CD4-positive, alpha-beta T cell treated with Interleukin-6 at 100 ng/mL for 8 hours (primary cell): ENCODE measurements at places on chromosomes 12 and 14.

- DNase-seq = no peak
These were observed 2.4 kb downstream of the FICD start for GRCh38 chr12:108517288-108518100.

GRCh38 chr14:85921241-85921640 is 391.3 kb downstream of the FLRT2 start:
- DNase-seq = no peak

- DNase-seq = no peak
These were observed 97.5 kb downstream of the CRACR2A start for GRCh38 chr12:3655328-3655900.

DNA sequence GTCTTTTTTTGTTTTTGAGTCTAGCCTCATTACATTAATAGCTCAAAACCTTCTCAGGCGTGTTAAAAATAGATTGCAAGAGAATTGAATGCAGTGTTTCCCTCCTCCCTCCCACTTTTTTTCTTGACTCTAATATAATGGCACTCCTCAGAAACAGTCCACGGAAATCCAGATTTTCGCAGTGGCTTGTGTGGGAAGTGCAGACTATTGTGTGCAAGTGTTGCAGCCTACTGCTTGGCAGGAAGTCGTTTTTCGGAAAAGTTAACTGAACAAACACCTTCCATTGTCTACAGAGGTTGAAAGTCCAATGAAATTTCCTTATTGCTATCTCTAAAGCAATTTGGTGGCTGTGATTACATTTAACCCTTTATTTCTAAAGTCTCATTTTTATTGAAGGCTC is 147.9 kb upstream of the E2F7 start:
- no peak for DNase-seq

DNA sequence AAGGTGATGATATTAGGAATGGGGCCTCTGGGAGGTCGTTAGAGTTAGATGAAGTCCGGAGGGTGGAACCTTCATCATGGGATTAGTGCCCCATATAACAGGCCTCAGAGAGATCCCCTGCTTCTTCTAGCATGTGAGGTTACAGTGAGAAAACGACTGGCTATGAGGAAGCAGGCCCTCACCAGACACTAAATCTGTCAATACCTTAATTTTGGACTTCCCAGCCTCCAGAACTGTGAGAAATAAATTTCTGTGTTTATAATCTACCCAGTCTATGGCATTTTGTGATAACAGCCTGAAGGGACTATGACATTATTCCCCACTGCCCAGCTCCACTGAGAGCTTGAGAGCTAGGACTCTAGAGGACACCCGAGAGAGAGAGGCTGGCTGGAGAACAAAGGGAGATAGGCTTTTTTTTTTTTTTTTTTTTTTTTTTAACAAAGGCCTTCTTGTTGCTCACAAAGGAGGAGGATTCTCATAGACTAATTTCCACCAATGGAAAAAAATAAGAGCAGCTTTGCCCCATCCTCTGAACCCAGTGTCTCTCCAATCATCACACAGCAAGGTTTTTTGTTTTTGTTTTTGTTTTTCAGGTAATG is 87.8 kb upstream of the EEA1 start:
- no peak for DNase-seq
